Non-pigmented ciliary epithelial cell (primary cell): ENCODE measurements at places on chromosomes 2 and 18.

- DNase-seq, result no peak
These were observed 74.8 kb upstream of the PIEZO2 start for GRCh38 chr18:11224153-11224552.

- no peak for DNase-seq
These were observed 241.5 kb downstream of the SATB2 start for GRCh38 chr2:199216253-199216652.

GRCh38 chr2:239214725-239215124 is 186.1 kb downstream of the HDAC4 start:
- no peak for DNase-seq

DNA sequence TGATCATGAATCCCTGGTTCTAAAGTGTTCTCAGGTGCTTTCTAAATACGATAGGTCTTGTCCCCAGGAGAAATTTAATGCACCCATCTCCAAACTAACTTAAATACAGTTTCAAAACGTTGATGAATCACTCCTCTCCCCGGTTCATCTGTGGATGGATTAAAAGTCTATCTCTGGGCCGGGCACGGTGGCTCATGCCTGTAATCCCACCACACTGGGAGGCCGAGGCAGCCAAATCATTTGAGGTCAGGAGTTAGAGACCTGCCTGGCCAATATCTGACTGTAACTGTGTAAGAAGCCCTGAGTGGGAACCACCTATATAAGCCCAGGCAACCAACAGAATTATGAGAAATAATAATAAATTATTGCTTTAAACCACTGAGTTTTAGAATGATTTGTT is 78.7 kb downstream of the LONRF2 start:
- no peak for DNase-seq

DNA sequence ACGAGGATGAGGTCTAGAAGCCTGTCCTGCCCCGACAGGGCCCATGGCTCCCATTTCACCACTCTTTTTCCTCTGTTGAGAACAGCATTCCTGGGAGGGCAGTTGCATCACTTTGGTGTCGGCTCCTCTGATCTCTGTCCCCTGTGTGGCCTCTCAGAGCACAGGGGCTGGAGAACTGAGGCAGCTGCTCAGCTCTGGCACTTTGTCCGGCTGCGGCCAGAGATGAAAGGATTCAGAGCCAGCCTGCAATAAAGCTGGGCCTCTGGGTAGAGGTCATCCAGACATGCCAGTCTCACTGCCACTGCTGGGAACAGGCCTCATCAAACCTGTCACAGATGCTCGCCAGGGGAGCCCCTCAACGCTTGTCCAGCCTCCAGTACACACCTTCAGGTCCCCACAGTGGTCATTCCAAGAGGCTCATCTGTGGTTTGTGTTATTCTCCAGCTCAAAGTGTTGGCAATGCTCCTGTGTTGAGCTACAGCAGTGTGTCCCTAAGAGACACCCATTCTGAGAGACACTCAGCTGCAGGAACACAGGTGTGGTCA is 13.1 kb upstream of the ROCK2 start:
- no peak for DNase-seq

DNA sequence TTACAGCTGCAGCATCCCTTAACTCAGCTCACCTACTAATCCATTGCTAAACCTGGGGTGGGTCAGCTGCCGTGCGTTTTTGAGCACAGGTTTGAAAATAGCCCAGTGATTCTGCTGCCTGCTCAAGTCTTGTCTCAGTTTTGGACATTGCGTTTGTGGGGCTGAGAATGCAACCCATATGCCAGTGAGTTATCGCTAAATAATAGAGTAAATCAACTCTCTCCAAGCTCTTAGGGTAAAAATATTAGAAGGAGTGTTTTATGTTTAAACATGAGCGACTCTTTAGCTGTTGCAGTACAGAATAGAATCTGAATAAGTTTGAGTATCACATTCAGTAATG is 2.1 kb downstream of the TSHZ1 start:
- DNase-seq, result no peak

DNA sequence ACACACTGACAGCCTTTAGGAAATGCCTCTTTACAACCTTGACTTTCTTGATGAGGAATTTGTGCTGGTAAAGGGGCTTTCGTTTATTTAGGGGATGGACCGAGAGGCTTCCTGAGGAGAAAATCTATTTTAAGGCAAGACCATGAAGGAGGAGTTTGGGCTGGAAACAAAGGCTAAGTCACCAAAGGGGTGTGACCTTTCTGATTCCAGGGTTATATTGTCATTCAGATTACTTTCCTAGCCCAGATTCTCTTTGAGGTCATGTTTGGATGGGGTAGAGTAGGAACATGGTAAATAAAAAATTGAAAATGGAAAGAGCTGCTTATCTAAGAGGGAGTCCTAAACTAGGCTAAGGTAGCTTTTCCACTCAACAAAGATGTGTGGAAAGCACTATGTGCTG is 77.1 kb upstream of the UGP2 start:
- DNase-seq, result no peak

- DNase-seq, result no peak
These were observed 101.0 kb upstream of the NT5C1B start for GRCh38 chr2:18690342-18690741.

- no peak for DNase-seq
These were observed 30.7 kb upstream of the ERCC3 start for GRCh38 chr2:127324635-127325034.

DNA sequence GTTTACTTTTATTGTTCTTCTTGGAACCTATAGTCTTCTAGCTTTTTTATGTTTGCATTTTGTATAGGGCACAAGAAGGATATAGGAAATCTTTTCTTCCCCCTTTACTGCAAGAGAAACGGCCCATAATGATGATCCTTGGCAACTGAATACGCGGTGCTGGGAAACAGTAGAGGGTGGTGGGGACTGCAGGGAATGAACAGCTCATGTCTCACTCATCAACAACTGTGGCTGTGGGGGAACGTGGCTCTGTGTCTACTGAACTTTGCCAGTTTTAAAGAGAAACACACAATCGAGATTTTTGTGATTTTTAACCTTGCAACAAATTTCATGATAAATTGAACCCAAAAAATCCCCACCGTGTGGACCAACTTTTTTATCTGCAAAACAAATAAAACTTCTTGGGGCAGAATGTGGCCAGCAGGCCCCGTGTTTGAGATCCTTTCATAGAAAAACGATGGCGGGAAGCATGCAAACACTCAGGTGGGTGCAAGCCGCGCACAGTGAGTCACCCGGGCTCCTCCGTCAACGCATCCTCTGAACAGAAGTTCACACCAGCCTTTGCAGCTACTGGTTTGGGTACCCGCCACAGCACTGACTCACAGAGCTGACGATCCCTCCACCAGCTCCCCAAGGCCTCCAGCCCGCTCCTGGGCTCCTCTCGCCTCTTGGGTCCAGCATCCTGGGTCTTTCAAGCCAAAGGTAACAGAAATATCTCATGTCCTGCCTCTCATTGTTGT is 149.3 kb downstream of the COL6A3 start:
- DNase-seq, result no peak

DNA sequence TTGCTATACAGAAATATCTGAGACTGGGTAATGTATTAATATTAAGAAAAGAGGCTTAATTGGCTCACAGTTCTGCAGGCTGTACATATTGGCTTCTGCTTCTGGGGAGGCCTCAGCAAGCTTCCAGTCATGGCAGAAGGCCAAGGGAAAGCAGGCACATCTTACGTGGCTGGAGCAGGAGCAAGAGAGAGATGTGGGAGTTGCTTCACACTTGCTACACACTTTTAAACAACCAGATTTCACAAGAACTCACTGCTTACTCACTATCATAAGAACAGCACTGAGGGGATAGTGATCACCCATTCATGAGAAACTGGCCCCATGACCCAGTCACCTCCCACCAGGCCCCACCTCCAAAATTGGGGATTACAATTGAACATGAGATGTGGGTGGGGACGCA is 50.6 kb downstream of the MAPRE2 start:
- no peak for DNase-seq

DNA sequence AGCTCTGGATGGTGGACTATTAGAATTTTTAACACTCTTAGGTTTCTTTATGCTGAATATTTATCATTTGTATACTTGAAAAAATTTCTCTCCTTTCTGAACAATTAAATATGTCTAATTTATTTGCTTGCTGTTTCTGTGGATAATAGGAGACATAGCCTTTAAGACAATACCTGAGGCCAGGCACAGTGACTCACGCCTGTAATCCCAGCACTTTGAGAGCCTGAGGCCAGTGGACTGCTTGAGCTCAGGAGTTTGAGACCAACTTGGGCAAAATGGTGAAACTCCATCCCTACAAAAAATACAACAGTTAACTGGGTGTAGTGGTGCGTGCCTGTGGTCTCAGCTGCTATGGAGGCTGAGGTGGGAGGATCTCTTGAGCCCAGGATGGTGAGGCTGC is 54.7 kb downstream of the FAM117B start:
- DNase-seq, result no peak

GRCh38 chr18:22703883-22704585 is 229.1 kb upstream of the RBBP8 start:
- DNase-seq, result no peak
